ENCODE measurements at places on chromosomes 2 and 18. TPM values are rescaled to one million over a fixed set of nuclear protein-coding genes. Genes with fewer than 3 reads are reported as not detected.

The FAM237A gene
- total RNA-seq: not detected

DNA sequence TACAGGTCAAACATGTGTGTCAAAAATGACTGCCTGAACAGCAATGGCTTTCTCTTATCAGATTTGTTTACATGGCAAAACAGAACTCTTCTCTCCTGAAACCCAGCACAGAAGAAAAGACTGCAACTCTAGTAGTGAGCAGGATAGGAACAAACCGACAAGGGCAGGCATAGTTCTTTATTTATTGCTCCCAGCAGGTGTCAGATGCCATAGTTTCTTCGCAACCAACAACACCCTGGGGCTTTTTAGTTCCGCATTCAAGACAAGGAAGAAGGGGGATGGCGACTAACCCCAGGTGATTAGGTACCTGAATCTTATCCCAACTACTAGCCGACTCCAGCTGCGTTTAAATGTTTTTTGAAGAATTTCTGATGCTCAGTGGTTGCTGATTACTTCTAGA lies 367.5 kb upstream of the FIGN start:
- no peak for DNase-seq

- no peak for DNase-seq
These were observed 102.5 kb downstream of the ATL2 start for GRCh38 chr2:38274286-38275276.

DNA sequence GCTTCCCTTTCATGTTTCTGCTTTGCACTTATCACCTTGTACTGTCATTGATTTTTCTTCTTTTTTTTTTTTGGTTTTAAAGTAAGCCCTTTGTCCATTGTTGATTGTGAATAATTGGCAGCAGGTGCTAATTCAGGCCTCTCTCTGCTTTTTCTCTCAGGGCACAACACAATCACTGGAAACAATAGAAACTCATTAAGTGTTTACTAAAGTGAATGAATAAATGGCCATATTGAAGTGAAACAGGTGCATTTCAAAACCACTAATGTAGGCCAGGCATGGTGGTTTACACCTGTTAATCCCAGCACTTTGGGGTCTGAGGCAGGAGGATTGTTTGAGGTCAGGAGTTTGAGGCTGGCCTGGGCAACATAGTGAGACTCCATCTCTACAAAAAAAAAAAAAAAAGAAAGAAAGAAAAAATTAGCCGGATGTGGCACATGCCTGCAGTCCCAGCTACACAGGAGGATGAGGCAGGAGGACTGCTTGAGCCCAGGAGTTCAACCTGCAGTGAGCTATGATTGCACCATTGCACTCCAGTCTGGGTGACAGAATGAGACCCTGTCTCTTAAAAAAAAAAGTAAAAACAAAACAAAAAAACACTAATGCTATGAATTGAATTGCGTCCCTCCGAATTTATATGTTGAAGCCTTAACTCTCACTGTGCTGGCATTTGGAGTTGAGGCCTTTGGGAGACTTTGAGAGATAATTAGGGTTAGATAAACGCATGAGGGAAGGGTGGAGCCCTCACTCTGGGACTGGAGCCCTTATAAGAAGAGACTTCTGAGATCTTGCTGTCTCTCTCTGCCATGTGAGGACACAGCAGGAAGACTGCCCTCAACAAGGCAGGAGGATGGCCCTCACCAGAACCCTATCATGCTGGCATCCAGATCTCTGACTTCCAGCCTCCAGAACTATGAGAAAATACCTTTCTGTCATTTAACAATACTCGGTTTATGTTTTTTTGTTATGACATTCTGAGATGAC lies 19.9 kb downstream of the SLC38A11 start:
- DNase-seq: no peak

The PRADC1 gene
- total RNA-seq: 32.3 TPM

DNA sequence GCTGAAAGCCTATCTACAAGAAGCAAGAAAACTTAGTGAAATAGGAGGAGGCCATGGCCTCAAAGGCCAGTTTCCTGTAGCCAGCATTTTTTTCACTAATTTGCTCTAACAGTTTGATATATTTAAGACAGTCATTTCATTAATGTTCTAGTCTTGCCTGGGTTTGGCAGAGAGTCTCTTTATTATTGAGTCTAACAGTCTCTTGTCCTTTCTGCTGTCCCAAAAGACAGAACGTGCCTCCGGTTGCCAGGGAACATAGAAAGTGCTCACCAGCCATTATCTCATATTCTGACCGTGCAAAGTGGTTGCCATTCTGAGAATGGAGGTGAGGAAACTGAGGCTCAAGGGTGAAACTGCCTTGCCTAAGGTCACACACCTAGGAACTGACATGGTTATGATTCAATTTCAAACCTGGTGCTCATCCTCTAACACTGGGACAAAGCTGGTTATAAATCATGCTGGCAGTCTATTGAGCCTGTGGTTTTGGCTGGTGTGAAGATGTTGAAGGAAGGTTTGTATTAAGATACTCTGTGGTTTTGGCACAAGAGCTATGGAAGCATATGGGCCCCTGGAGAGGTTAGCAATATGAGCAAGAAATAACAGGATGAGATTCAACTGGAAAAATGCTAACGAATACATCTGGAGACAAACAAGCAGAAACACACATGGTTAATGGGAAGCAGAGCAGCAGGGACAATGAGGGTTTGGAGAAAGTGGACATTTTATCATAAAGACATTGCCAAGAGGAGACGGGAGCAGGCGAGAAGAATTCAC lies 903.3 kb upstream of the KLHL29 start:
- DNase-seq: no peak

The ANKRD44 gene
- 78.3 TPM for total RNA-seq

The PLCL1 gene
- total RNA-seq: 0.94 TPM

DNA sequence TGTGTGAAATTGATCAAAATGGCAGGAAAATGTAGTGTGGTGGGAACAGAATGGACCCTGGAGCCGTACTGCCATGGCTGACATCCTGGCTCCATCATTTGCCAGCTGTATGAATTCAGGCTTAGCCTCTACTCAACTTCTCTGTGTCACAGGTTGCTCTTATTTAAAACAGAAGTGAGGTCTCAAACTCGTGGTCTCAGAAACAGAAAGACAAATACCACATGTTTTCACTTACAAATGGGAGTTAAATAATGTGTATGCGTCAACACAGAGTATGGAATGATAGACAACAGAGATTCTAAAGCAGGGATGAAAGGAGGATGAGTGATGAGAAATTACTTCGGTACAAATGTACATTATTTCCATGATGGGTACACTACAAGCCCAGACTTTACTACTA lies 227.4 kb downstream of the DCC start:
- DNase-seq: no peak

- DNase-seq: no peak
These were observed 87.4 kb downstream of the MYT1L start for GRCh38 chr2:2243666-2244065.

GRCh38 chr18:286515-287310 lies 18.9 kb upstream of the THOC1 start:
- no peak for DNase-seq

The PRPF40A gene
- total RNA-seq: 178 TPM
